ENCODE measurements at places on chromosomes 5 and 9. TPM values are rescaled to one million over a fixed set of nuclear protein-coding genes. Genes with fewer than 3 reads are reported as not detected.

Gene F12
- total RNA-seq, result 2.1 TPM

Gene TSSK1B
- 0.78 TPM for total RNA-seq

DNA sequence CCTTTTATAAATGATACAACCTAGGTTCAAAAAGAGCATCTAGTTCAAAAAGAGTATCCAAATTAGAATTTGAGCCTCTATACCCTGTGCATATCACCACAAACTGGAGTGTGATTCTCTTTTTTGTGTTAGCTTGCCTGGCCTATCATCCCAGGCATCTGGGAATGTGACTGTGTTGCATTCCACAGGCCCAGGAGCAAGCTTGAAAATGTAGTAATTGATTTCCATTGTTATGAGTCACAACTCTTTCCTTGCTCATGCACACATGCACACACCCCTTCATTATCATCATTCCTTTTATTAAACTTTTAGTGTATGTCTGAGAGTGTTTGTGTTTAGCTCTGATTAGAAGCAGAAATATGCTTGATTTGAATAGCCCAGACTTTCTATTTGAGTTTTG lies 75.2 kb downstream of the FCHO2 start:
- peak overlapping the region; percentile 92 for H3K27ac ChIP-seq
- H3K27me3 ChIP-seq, result no peaks in the 10 kb centered on the region
- peaks cover 15% of the 10 kb centered on the region for H3K36me3 ChIP-seq
- H3K4me3 ChIP-seq, result peak overlapping the region; percentile 4
- no peak for DNase-seq
- peaks cover 19% of the 10 kb centered on the region for H3K4me1 ChIP-seq

- H3K27ac ChIP-seq, result no peak overlapping the region
- H3K4me1 ChIP-seq, result peaks cover 3% of the 10 kb centered on the region
- peaks cover 45% of the 10 kb centered on the region for H3K27me3 ChIP-seq
Observed at GRCh38 chr9:34518110-34518616, 4.6 kb downstream of the ENHO start.

- H3K36me3 ChIP-seq, result peaks cover 25% of the 10 kb centered on the region
- no peaks in the 10 kb centered on the region for H3K27me3 ChIP-seq
- DNase-seq, result no peak
- H3K4me3 ChIP-seq, result no peak overlapping the region
- H3K4me1 ChIP-seq, result no peaks in the 10 kb centered on the region
Observed at GRCh38 chr5:55407059-55407684, 99.4 kb downstream of the MTREX start.

DNA sequence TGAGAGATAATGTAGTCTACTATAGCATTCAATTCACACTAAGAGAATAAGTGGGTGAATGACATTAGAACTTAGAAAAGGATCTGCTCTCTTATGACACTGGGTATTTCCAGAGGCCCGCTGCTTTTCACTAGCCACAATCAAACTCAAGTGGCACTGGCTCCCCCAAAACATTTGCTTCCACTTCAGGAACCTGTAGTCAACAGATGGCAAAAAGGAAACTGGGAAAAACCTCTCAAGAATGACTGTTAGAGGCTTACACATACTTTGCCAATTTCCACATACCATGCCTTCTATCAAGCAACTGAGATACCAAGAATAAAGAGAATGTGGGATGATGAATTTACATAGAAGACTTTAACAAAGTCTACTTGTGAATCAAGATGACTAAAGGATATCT lies 11.2 kb downstream of the POC5 start:
- no peaks in the 10 kb centered on the region for H3K27me3 ChIP-seq
- H3K4me3 ChIP-seq, result no peak overlapping the region
- H3K27ac ChIP-seq, result no peak overlapping the region
- DNase-seq, result no peak

GRCh38 chr5:153523831-153524230 lies 33.4 kb downstream of the GRIA1 start:
- H3K4me1 ChIP-seq, result peaks cover 4% of the 10 kb centered on the region
- DNase-seq, result no peak
- peaks cover 8% of the 10 kb centered on the region for H3K27me3 ChIP-seq

- no peak overlapping the region for H3K27ac ChIP-seq
- H3K27me3 ChIP-seq, result peaks cover 7% of the 10 kb centered on the region
- DNase-seq, result no peak
- H3K4me3 ChIP-seq, result no peak overlapping the region
- H3K36me3 ChIP-seq, result no peaks in the 10 kb centered on the region
- H3K4me1 ChIP-seq, result peaks cover 20% of the 10 kb centered on the region
Observed at GRCh38 chr5:5634817-5635216, 212.3 kb downstream of the ICE1 start.

DNA sequence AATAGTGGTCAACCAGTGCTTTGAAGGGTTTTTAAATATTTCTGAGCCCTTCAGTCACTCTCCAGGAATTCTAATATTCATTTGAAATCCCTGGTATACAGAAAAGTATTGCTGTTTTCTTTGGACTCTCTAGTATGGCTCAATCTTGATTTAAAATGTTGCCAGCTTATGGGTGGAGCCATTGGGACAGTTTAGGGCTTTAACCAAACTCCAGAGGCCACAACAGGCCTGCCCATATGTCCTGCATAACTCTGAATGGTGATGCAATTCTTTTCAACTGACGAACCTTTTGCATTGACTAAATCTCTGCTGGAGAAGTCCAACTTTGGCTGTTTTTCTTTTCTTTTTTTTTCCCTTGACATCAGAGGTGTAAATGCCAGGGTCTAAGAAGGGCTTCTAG lies 10.3 kb upstream of the ANKHD1 start:
- no peak overlapping the region for H3K27ac ChIP-seq
- DNase-seq, result no peak
- no peaks in the 10 kb centered on the region for H3K4me1 ChIP-seq
- no peaks in the 10 kb centered on the region for H3K36me3 ChIP-seq

Measured in mesothelial cell of epicardium (in vitro differentiated cells).